ENCODE measurements at places on chromosomes 7 and 10.
A peak's percentile ranks its signal among the peaks of the same experiment; 100 is the strongest.

- no peak for DNase-seq
- no peaks in the 10 kb centered on the region for H3K36me3 ChIP-seq
- H3K4me1 ChIP-seq = no peaks in the 10 kb centered on the region
- no peaks in the 10 kb centered on the region for H3K27me3 ChIP-seq
- H3K27ac ChIP-seq = no peak overlapping the region
- H3K4me3 ChIP-seq = no peak overlapping the region
Observed at GRCh38 chr10:29529146-29529545, 105.6 kb downstream of the SVIL start.

DNA sequence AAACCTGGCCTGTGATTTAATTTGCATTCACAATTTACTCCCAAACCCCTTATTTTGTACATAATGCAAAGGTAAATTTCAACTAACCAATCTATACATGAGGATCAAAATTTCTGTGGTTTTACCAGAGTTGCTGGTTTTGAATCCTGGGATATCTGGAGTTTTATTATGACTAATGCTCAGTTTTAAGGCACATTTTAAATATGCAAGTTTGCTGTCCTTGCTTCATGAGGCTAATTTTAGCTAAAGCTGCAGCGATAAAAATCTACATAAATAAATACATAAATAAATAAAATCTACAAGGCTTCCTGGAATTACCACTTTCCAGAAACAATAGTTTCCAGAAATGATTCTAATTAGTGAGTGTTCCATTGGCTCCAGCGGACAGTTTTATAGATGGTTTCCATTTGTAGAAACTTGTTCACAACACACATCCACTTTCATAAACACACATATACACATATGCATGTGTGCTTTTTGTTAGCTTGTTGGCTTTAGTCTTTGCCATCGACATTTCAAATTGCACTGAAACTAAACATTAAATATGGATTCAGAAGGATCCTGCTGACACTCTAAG is 339.5 kb upstream of the NRP1 start:
- peaks cover 11% of the 10 kb centered on the region for H3K4me1 ChIP-seq
- no peaks in the 10 kb centered on the region for H3K27me3 ChIP-seq
- no peak overlapping the region for H3K27ac ChIP-seq
- no peaks in the 10 kb centered on the region for H3K36me3 ChIP-seq
- no peak overlapping the region for H3K4me3 ChIP-seq

DNA sequence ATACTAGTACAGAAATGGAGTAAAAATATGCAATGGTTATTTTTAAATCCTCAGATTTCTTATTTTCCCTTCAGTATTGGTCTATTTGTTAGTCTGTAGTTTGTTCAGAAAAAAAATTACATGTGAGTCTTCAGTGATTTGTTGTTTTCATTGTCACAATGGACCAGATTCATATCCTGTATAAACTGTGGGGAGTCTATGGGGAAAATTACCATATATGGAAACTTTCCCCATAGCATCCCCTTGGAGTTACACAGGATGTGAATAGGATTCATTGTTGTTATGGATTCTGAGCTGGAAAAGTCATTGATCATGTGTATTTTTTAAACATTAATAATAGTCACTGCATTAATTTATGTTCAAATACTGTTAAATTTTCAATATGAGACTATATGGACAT is 72.6 kb downstream of the ST7 start:
- H3K27ac ChIP-seq = no peak overlapping the region
- H3K27me3 ChIP-seq = no peaks in the 10 kb centered on the region
- DNase-seq = no peak
- H3K4me3 ChIP-seq = no peak overlapping the region
- H3K4me1 ChIP-seq = no peaks in the 10 kb centered on the region
- no peaks in the 10 kb centered on the region for H3K36me3 ChIP-seq

DNA sequence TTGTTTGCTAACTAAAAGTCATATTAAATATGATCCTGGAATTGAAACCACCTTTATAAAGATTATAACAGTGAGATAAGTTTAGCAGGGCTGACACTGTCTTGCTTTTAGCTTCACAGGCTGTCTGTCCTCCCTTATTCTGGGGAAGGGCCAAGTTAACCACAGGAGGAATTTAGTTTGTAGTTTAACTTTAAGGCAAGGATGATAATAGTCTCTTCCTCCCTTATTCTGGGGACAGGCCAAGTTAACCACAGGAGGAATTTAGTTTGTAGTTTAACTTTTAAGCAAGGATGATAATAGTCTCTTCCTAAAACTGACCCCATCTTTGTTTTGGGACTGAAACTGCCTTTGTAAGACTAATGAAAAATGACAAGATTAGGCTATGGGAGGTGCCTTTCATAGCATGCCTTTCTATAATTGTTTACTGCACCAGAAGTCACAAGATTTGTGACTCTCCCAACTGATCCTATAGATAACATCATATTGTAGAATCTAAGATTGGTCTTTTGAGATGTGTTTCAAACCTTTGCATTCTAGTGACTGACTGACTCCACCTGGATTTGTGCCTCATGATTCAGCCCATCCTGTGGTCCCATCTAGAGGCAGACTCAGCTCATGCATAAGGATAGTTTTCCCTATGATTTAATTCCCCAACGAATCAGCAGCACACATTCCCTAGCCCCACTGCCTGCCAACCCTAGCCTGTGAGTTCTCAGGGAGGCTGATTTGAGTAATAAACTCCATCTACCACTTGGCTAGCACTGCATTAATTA is 212.0 kb downstream of the MAGI2 start:
- H3K27ac ChIP-seq = no peak overlapping the region
- no peak for DNase-seq
- no peaks in the 10 kb centered on the region for H3K27me3 ChIP-seq
- H3K4me1 ChIP-seq = no peaks in the 10 kb centered on the region
- H3K36me3 ChIP-seq = no peaks in the 10 kb centered on the region

- no peak overlapping the region for H3K4me3 ChIP-seq
- peaks cover 13% of the 10 kb centered on the region for H3K36me3 ChIP-seq
- H3K4me1 ChIP-seq = no peaks in the 10 kb centered on the region
- H3K27ac ChIP-seq = no peak overlapping the region
Observed at GRCh38 chr7:45917658-45918057, 3.4 kb downstream of the IGFBP3 start.

DNA sequence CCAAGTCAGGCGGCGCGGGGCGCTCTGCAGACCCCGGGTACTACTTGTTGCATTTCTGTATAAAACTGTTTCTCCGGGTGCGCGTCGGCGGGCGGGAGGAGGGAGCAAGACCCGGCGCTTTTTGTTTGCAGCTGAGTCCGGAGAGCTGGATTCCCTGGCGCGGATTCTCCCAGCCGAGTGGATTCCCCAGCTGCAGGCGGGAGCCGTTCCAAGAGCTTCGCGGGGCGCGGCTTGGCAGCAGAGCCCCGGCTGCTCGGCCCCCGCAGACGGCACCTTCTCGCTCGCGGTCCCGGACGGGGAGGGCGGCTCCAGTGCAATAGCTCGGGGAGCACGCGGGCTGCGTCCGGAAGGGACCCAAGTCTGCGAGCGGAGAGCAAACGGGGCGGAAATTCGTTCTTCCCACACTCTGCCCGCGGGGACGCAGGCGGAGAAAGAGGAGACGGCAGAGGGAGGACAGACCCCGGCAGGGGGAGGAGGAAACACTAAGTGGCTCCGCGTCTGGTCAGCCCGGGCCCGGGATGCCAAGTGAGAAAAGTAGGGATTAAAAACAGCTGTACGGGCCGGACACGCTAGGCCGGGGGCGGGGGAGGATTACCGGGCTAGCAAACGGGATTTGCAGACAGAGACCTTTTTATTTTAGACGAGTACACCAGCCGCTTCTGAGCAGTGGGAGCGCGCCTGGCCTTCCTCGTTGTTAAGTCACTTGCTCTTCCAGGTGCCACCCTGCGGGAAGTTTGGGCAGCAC is at the start of gene TRIL:
TRIL (minus strand) TSS at position 96 of the 745 bp plus-strand sequence. CDS start 284 bp downstream, outside the sequence.
- peak within 1 kb of the TSS; percentile 24 for H3K4me3 ChIP-seq
- H3K4me1 ChIP-seq = peaks cover 7% of the 10 kb centered on the region
- peak within 1 kb of the TSS; percentile 32 for H3K27ac ChIP-seq

DNA sequence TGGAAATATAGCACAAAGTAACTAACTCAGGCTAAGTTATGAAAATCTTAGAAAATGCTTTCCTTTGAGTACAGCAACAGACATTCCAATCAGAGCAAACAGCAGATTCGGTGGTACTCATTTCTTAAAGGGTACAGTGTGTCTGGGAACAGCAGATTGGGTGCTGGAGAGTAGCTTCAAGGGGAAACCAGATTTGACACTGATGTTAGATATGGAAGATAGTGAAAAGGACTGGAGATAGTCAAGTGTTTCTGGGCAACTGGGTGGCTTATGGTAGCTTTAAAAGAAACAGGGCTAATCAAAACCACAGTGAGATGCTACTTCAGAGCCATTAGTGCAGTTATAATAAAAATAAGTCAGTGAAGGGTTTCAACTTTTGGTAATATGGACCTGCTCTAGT is 12.1 kb upstream of the UMAD1 start:
- H3K36me3 ChIP-seq = no peaks in the 10 kb centered on the region
- no peaks in the 10 kb centered on the region for H3K4me1 ChIP-seq
- no peak overlapping the region for H3K4me3 ChIP-seq
- H3K27me3 ChIP-seq = no peaks in the 10 kb centered on the region
- no peak overlapping the region for H3K27ac ChIP-seq

DNA sequence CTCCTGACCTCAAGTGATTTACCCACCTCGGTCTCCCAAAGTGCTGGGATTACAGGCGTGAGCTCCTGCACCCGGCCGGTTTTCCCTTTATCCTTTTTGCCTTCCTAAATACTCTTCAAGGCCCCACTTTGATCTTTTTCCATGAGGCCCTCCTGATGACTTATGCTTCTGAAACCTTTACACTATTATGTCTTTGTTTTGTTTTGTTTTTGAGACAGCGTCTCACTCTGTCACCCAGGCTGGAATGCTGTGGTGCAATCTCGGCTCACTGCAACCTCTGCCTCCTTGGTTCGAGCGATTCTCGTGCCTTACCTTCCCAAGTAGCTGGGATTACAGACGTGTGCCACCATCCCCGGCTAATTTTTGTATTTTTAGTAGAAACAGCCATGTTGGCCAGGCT is 3.8 kb downstream of the STMP1 start:
- no peak overlapping the region for H3K27ac ChIP-seq
- H3K4me1 ChIP-seq = peaks cover 64% of the 10 kb centered on the region
- no peak for DNase-seq
- H3K36me3 ChIP-seq = no peaks in the 10 kb centered on the region
- no peak overlapping the region for H3K4me3 ChIP-seq

All from tibial nerve (tissue), 4 donors.